T-helper 22 cell (primary cell): ENCODE measurements at places on chromosomes 3 and 15.

DNA sequence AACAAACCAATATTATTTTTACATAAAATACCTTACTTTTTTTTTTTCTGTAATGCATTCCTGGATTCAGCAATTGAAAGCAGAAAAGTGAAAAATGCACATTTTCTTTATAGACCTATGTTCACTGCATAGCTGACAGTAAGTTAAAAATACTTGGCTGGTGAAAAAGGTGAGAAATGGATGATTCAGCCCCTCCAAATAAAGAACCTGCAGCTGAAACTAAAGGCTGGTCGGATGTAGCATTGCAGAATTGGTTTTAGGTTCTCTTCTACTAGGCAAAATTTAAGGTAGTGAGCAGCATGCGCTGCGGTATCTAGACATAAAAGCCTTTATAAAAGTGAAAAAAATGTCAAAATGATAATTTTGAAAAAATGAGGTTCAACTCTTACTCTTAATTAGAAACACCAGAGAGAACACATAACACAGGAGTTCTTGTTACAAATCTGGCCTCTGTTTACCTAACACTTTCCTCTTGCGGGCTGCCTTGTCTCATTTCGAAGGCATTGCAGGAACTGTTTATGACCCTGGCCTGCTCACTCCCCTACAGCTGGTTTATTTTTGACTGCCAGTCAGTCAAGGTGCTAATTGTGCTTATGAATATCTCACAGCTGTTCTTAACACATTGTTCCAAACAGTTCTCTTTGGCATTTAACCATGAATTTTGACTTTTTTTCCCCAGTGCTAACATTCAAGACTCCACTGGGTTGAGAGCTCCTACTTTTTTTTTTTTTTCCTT is 455.4 kb upstream of the TBL1XR1 start:
- DNase-seq, result no peak

- no peak for DNase-seq
These were observed 20.1 kb upstream of the PLSCR5 start for GRCh38 chr3:146625186-146625775.

- DNase-seq, result no peak
These were observed 261.7 kb downstream of the SLC9A9 start for GRCh38 chr3:143586576-143586975.

DNA sequence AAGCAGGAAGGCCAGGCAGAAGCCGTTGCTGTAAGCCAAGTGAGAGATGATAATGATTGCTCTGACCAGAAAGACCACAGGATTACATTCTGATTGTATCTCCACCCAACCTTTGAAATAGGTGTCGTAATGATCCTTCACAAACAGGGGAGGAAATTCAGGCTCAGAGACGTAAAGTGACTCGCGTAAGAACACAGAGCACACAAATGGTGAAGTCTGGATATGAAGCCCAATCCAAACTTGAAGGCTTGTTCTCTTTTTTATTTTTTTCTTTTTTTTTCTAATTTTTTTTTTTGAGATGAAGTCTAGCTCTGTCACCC is 25.3 kb upstream of the PIAS1 start:
- no peak for DNase-seq

DNA sequence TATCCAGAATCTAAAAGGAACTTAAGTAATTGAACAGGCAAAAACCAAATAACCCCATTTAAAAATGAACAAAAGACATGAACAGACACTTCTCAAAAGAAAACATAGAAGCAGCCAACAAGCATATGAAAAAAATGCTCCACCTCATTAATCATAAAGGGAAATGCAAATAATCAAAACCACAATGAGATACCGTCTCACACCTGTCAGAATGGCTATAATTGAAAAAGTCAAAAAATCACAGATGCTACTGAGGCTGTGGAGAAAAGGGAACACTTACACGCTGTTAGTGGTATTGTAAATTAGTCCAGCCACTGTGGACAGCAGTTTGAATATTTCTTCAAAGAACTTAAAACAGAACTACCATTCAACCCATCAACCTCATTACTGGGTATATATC is 220.7 kb downstream of the MEX3B start:
- DNase-seq, result no peak

DNA sequence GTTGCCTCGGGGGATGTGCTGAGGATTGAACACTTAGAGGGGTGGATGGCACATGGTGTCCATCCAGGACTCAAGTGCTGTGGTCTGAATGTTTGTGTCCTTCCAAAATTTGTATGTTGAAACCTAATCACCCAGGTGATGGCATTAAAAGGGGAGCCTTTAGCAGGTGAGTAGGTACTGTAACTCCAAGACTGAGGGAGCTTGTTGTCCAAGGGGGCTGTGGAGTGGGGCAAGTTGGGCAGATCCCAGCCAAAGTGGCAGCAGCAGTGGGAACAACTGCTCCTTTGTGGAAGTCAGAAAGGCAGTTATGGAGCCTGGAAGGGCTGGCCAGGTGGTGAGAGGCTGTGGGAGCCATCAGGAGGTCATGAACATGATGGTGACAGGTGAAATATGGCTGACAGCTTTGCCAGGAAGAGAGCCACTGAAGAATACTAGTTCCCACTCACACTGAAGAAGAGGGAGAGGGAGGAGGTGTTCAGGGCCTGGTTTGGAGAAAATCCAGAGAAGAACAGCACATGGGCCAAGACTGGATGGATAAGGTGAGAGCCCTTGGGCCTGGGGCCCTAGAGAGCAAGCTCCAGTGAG is 385.6 kb downstream of the CACNA2D3 start:
- DNase-seq, result no peak
